ENCODE measurements at places on chromosomes 13 and 19.

DNA sequence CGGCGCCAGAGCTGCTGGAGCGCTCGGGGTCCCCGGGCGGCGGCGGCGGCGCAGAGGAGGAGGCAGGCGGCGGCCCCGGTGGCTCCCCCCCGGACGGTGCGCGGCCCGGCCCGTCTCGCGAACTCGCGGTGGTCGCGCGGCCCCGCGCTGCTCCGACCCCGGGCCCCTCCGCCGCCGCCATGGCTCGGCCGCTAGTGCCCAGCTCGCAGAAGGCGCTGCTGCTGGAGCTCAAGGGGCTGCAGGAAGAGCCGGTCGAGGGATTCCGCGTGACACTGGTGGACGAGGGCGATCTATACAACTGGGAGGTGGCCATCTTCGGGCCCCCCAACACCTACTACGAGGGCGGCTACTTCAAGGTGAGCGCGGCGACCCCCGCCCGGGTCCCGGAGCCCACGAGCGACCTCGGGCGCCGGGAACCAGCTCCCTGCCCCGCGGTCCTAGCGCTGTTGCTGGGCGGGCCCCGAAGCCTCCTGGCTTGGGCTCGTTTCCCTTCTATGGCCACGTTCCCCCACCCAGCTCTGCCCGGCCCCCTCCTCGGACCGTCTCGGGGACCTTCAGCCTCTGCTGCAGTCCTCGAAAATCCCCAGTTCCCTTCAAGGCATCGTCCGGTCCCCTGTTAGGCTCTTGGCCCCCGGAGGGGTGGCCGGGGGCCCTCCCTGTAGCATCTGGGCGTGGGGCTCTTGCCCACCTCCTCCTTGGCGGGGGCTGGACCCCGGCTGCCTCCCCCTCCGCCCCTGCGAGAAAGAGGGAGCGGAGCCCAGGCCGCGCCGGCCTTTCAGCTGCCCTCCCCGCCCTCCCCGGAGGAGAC is at the start of gene CDC34:
Gene CDC34 (plus strand): TSS at position 8 of the 808 bp plus-strand sequence. CDS start 172 bp downstream, at position 180.
- DNase-seq, result no peak

GRCh38 chr13:96948127-96948526 is 46.1 kb downstream of the OXGR1 start:
- no peak for DNase-seq

- no peak for DNase-seq
Observed at GRCh38 chr19:47094557-47095475, 18.8 kb downstream of the ZC3H4 start.

- DNase-seq, result no peak
Observed at GRCh38 chr13:105008604-105009003, 1526.9 kb downstream of the EFNB2 start.

DNA sequence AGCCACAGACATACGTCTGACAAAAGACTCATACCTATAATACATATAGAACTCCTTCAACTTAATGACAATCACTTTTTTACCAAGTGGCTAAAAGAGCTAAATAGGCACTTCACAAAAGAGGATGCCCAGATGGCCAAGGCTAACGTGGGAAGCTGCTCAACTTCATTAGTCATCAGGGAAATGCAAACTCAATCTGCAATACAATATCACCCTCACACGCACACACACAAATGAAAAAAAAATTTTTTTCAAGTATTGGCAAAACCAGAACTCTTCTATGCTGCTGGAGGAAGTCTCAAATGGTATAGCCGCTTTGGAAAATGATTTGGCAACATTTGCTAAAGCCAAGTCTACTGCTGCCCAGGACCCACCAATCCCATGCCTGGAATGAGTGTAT is 14.6 kb upstream of the DNMT1 start:
- DNase-seq, result no peak

- peak; percentile 72 for DNase-seq
Observed at GRCh38 chr13:100673713-100674571, 653 bp downstream of the TMTC4 start.

GRCh38 chr19:16944626-16945363 is 56.0 kb downstream of the F2RL3 start:
- peak; percentile 29 for DNase-seq

DNA sequence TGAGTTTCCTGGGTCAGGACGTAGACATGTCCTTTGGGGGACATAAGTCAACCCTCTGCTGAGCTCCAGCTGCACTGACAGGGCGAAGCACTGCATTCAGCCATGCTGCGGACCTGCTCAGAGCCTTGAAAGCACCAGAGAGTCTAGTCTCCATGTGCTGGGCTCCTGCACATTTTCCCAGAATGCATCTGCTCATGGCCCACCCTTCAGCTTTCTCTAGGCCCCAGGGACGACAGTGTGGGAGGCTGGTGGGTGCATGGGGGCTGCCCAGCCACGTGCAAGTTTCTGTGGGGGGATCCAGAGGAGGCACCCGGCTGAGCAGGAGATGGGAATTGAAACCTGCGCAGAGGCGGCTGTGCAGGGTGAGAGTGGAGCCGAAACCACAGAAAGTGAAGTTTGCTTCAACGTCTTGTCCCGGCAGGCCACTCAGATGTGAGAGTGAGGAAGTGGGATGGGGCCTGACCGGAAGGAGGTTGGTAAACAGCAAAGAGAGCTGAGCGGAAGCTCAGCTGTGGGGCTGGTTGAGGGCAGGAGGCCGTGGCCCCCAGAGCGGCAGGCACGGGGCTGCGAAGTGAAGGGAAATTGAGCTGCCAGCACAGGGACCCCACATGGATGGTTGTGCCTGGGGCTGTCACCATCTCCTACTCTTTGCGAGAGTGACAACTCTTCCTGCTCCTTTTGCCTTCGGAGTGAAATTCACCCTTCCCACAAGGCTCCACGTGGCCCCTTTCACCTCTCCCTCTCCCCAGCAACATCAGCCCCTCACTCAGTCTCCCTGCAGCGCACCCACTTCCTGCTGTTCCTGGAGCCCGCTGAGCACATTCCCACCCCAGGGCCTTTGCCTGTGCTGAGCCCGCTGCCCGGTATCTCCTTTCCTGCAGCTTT is 11.8 kb downstream of the PGLS start:
- peak; percentile 60 for DNase-seq

GRCh38 chr19:50239921-50240590 is 36.6 kb downstream of the MYH14 start:
- no peak for DNase-seq

- no peak for DNase-seq
Observed at GRCh38 chr13:40024967-40025714, 369.7 kb downstream of the COG6 start.

GRCh38 chr19:18879579-18880373 is 16.2 kb downstream of the CERS1 start:
- DNase-seq, result no peak

GRCh38 chr13:51818781-51819511 is 15.0 kb upstream of the DHRS12 start:
- DNase-seq, result no peak

- no peak for DNase-seq
Observed at GRCh38 chr13:94710881-94711560, 1.3 kb downstream of the SOX21 start.

DNA sequence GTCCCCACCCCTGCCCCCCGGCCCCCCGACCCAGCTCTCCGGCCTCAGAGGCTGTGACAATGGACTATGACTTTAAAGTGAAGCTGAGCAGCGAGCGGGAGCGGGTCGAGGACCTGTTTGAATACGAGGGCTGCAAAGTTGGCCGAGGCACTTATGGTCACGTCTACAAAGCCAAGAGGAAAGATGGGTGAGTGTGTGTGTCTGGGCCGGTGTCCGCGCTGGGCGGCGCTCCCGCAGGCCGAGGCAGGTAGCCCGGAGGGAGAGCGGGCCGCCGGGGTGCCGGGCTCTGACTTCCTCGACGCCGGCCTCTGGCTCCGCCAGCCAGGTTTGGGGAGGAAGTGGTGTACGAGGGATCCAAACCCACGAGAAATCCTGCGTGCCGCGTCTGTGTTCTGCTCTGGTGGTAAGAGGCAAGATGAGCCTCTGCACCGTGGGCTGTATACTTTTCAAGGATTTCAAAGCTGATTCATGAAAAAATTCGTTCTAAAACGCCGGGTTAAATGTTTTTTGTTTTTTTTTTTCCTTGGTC is 718 bp downstream of the CDK8 start:
- peak; percentile 72 for DNase-seq

DNA sequence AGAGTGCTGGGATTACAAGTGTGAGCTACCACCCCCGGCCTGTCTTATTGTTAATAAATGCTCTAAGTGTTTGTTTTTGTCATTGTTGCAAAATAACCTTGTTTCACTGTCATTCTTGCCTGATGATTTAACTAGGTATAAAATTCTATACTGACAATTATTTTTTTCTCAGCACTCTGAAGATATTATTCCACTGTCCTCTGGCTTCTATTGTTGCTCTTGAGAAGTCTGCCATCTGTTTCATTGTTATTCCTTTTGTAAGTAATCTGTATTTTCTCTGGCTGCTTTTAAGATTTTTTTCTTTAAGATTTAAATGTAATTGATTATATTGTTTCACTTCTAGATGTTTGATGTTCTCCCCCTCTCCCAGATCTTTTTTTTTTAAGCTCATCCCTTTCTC is 17.6 kb downstream of the ZNF420 start:
- no peak for DNase-seq

GRCh38 chr19:30316560-30317106 is 55.6 kb upstream of the ZNF536 start:
- DNase-seq, result peak; percentile 23

- no peak for DNase-seq
Observed at GRCh38 chr13:77740097-77740735, 42.7 kb downstream of the SLAIN1 start.

DNA sequence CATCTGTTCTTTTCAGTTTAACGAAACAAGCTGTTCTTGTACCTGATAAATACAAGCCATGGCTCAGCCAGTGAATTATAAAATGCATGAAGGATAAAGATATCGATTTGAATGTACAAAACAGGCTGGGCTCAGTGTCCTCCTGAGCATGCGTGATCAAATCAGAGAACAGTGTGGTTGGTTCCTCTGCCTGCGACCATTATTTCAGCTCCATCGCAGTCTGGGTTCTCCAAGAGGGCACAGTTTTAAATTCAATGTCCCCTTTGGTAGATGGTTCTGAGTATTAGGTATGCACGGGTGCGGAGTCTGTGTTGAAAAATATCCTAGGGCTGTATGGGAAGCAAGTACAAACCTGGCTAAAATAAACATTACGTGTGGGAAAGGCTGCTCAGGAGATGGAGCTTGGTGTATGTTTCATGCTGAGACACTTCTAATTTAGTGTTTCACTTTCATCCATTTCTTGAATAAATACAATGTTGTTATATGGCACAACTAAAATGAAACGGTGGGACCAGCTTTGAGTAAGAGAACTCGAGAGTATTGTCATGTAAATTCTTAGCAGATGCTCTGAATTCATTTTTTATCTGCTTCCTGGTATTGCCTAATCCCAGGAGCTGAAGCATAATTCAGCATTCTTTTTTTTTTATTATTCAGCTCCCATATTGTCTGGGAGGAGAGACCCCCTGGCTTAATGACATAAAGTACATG is 458.7 kb downstream of the MYO16 start:
- DNase-seq, result no peak

- DNase-seq, result no peak
Observed at GRCh38 chr19:12117201-12117970, 22.8 kb downstream of the ZNF20 start.

DNA sequence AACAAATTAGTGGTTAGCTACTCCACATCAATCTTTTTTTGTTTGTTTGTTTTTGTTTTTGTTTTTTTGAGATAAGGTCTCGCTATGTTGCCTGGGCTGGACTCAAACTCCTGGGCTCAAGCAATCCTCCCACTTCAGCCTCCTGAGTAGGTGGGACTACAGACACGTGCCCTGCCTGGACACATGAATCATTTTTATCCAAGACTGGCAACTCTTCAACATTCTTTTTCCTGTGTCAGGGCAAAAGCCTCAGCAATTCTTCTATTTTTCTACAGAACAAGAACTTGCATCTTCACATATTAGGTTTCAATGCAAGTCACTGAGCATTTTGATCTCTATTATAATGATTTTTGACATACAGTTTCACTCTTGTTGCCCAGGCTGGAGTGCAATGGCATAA is 76.8 kb upstream of the LRCH1 start:
- DNase-seq, result no peak

DNA sequence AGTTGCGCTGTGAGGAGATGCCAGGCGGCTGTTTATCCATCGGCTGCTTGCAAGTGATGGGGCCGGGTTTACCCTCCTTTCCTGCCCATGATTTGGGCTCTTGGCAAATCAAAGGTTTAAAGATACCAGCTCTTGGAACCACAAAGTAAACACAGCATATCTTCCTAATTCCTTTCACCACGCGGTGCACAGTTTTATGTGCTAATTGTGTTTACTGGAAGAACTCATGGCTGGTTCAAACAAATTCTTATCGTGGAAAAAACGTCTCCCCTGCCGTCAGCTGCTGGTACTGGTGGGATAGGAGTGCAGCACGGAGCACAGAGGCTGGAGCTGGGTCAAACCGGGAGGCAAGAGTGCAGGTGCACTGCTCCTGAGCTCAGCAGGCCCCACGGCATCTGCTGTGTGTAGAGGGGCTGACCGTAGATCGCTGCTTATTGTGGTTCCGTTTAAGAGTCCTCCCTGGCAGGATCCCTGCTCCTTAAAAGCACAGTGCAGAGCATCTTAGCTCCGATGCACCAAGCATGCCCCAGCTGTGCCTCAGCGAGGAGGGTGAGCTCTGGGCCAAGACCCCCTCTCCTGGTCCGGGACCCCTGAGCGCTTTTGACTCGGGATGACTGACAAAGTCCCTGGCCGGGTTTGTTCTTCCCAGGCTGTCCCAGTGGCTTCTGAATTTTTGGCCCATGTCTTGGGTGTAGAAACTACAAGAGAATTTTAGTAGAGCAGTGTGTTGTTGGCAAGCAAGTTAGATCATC is 51.3 kb upstream of the GAS6 start:
- DNase-seq, result peak; percentile 18

- no peak for DNase-seq
Observed at GRCh38 chr13:73939071-73939380, 195.2 kb downstream of the KLF12 start.

GRCh38 chr13:63279136-63279535 is 1863.5 kb upstream of the PCDH20 start:
- DNase-seq, result no peak

GRCh38 chr13:43802511-43802910 is 15.7 kb upstream of the ENOX1 start:
- DNase-seq, result no peak

GRCh38 chr19:46687438-46688145 is 26.6 kb upstream of the DACT3 start:
- DNase-seq, result no peak

DNA sequence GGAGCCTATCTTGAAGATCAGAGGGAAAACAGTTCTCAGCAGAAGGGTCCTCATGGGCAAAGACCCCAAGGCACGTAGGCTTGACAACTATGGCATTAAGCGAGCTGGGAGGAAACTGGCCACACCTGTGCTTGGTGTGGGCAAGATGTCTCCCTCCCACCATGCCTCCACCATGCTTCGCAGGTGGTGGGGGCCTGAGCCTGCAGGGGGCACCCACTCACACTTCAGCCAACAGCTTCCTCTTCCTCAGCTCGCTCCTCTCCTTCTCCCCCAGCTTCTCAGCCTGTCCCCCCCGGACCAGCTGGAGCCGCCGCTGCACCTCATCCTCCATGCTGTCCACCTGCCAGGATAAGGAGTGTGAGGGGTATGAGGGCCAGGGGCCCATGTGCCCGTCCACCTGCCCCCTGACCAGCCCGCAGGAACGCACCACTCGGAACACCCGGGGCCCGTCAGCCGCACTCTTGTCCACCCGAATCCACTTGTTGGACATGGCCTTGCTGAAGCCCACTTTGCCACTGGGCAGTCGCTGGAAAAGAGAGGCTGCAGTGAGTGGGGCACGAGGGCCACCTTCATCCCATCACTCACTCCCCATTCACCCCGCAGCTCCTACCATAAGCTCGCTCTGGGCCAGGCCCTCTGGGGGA is 3.4 kb downstream of the FARSA start:
- no peak for DNase-seq
